SJCRH30 (cell line): ENCODE measurements at places on chromosomes 7 and 10. TPM values are rescaled to one million over a fixed set of nuclear protein-coding genes. Genes with fewer than 3 reads are reported as not detected.

ARHGAP22 gene
- total RNA-seq, result not detected in 2 replicates

DNA sequence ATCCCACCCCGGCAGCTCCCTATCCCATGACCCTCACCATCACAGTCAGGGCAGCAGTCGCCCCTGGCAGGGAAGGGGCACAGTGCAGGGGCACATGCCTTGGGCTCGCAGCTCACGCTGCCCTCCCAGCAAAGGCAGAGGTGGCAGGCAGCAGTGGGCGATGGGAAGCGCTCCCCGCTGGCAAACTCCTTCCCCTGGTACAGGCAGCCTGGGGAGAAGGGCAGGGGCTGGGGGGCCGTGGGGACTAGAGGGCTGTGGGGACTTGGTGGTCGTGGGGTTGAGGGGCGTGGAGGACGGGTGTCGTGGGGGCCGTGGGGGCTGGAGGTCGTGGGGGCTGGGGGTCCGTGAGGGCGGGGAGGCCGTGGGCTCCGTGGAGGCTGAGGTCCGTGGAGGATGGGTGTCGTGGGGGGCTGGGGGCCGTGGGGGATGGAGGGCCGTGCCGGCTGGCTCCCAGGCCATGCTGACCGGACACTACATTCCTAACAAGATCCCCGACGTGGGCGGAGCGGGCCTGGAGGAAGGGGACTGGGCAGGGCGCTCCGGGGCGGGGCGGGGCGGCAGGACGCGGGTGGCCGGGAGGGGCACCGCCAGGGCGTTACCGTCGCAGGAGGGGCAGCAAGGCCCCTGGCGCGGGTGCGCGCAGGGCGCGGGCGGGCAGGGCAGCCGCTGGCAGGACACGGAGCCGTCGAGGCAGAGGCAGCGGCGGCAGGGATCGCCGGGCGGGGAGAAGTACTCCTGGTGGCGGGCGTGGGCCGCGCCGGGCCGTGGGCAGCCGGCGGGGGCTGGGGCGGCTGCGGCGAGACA, 20.0 kb downstream of the KCP start:
- no peak for DNase-seq

GRCh38 chr10:98060079-98060478, 29.7 kb upstream of the CRTAC1 start:
- DNase-seq, result no peak

DNA sequence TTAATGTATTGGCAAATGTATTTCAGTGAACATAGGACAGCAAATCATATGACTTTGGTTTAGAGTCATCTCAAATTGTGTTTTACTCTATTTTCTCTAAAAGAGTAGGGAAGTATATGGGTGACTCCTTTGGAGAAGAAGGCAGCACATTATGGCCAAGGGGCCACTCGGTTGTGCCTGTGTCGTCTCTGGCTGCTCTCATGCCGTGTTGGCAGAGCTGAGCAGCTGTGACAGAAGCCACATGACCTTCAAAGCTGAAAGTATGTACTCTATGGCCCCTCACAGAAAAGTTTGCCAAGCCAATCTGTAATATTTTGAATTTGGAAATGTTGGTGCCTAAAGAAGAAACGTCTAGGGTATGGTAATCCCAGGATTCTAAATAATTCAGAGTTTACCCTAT, 47.5 kb downstream of the TASOR2 start:
- no peak for DNase-seq

- no peak for DNase-seq
Observed at GRCh38 chr10:102135956-102136526, 3.2 kb downstream of the PPRC1 start.

GRCh38 chr10:62788861-62789467, 15.6 kb upstream of the ADO start:
- DNase-seq, result peak; percentile 41

GRCh38 chr7:50153148-50153547, 60.1 kb upstream of the ZPBP start:
- DNase-seq, result peak; percentile 15

DNA sequence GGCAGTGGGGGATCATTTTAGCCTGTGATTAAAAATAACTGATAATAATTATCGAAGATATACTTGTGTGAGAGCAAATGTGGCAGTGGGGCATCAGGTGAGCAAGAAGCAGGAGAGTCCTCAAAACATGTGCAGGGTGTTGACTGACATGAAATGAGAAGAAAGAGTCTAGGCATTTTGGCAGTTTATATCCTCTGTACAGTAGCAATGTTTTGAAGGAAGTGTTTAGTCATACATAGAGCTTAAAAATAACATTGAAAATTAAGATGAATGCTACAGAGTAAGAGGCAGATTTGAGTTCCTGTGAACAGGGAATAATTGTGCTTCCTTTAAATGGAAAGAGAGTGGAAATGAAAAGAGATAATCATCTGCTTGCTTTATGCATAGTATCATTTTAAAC, 47.4 kb downstream of the VPS50 start:
- no peak for DNase-seq

GRCh38 chr7:123571684-123572083, 14.1 kb upstream of the NDUFA5 start:
- no peak for DNase-seq

STRIP2 gene
- 11.4 and 16.7 TPM in 2 replicates for total RNA-seq

DNA sequence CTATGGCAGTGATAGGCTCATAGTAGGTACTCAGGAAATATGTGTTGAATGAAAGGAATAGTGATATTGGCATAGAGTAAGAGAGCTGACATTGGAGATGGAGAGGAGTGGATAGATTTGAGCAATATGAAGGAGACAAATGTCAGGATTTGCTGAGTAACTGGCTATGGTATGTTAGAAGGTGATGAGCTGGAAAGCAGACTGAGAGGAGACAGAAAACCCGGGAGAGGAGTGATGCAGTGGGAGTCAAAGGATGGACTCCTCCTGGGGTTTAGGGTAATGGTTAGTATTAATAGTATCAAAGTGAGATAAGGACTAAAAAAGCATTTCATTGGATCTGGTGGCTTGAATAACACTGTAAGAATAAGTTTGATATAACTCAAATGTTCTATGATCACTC, 64.8 kb downstream of the CD36 start:
- DNase-seq, result no peak

TECTB gene
- total RNA-seq, result not detected in 2 replicates

DNA sequence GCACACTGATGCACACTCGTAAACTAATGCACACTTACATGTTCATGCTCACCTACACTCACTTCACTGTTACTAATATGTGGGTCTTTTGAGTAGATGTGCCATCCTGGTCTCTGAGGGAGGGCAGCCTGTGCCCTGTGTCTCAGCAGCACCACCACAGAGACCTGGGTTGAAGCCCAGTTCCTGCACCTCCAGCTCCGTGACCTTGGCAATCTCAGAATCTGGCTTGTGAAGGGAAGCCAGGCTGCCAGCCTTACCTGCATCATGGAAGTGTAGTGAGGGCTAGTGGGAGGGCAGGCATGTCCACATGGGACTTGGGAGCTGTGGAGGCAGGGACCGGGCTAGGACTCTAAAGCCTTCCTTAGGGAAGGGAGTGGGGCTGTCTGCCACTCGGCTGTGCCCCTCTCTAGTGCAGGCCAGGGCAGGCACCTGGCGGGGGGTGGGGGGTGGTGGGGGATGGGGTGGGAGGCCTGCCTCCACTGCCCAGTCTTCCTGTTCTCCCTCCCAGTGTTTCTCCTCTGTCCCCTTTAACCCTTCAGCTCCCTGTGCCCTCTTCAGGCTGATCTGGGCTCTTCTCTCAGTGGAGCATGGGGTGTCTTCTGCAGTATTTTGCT, 8.1 kb downstream of the ADCY1 start:
- DNase-seq, result no peak

DNA sequence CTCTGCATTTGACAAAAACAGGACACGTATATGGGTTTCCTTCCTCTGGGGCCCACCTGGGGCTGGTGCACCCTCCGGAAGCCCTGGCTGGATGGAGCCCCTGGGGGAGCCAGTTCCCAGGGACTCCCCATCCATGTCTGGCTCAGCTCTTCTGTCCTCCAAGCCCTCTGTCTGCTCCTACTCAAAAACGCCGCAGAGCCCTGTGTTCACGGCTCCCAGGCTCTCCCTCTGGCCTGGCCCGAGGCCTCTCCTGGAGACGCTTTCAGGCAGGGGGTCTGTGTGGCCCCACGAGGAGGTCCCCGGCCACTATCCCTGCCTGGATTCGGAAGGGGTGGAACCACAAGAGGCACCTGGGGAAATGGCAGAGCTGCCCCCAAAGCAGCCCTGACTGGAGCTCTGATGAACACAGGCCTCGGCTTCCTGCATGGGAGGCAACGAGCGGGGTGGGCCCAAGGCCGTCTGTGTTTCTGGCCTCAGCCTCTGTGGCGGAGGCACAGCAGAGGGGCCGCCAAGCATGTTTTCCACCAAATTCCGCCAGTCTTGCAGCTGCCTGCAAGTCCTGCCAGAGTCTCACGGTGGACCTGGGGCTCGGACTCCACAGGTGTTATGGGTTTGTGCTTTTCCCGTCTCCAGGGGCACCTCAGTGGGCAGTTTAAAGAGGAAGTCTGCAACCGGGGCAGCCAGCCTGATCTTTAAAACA, 22.6 kb upstream of the INPP5A start:
- no peak for DNase-seq

DNA sequence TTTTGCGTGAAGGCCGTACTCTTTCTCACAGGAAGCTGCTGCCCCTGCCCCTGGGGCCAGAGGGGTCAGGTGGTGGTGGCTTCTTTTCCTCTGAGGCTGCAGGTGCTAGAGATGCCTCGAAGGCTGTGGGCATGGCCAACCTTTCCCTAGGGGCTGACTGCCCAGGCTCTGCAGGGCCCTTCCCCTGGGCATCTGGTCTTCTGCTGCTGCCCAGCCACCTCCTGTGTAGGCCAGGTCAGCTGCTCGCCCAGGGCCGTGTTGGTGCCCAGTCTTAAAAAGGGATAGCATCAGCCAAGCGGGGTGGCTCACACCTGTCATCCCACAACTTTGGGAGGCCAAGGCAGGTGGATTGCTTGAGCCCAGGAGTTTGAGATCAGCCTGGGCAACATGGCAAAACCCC, 114.3 kb downstream of the FAM53B start:
- no peak for DNase-seq

BTBD16 gene
- not detected in 2 replicates for total RNA-seq

GRCh38 chr7:30888747-30889146, 22.9 kb upstream of the AQP1 start:
- DNase-seq, result peak; percentile 31

- no peak for DNase-seq
Observed at GRCh38 chr7:111364413-111364812, 197.9 kb downstream of the IMMP2L start.

DNA sequence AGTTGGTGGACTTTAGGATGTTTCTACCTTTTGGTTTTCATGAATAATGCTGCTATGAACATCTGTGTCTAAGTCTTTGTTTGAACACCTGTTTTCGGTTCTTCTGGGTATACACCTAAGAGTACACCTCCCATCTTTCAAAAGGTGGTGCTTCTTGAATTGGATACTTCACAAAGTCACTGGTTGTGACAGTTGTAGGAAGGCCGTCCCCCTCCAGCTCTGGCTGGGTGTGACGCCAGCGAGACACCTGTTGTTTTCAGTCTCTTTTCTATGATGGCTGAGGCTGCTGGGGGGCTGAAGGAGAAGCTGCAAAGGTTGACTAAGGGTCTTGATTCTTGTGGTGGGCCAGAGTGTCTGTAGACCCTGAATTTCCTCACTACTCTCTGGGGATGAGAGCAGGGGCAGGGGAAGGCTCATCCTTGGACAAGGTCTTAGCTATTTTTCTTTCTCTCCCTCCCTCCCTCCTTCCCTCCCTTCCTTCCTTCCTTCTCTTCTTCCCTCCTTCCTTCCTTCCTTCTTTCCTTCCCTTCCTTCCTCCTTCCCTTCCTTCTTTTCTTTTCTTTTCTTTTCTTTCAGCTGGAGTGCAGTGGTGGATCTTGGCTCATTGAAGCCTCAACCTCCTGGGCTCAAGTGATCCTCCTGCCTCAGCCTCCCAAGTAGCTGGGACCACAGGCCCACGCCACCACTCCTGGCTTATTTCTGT, 5.6 kb downstream of the NEURL1 start:
- DNase-seq, result peak; percentile 77

- no peak for DNase-seq
Observed at GRCh38 chr10:48744587-48744986, 59.9 kb downstream of the WDFY4 start.

GRCh38 chr10:108424656-108425055, 1260.2 kb upstream of the SORCS1 start:
- DNase-seq, result no peak

EPHB4 gene
- total RNA-seq, result 61.7 and 62.3 TPM in 2 replicates

MOSPD3 gene
- total RNA-seq, result 13.8 and 13.9 TPM in 2 replicates

FANK1 gene
- 0.42 and 0.71 TPM in 2 replicates for total RNA-seq

DNA sequence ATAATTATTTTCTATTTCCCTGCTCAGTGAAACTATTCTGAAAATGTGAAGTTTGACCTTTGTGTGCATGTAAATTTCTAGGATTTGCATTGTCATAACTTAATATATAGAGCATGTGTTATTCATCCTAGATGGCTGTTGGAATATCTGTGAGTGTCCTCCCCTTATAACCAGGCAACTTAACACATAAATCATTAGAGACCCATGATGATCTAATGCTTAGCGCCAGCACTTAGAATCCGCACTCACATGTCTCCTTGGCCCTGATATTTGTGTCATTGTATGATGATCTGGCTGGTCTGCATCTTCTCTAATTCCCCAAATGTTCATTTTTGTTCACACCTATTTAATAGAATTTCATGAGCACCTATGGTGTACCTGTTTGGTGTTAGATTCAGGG, 1354.5 kb downstream of the XPNPEP1 start:
- DNase-seq, result no peak
